H1 (cell line): ENCODE measurements at places on chromosomes 3 and 15. TPM values are rescaled to one million over a fixed set of nuclear protein-coding genes. Genes with fewer than 3 reads are reported as not detected.

CCR3 gene
- polyA plus RNA-seq = not detected in 2 replicates

FBXW12 gene
- 0.41 and 0.85 TPM in 2 replicates for polyA plus RNA-seq

THRB gene
- 0.98 and 1.4 TPM in 2 replicates for polyA plus RNA-seq

MOBP gene
- 0.06 and 0.24 TPM in 2 replicates for polyA plus RNA-seq

FES gene
- 8.5 and 10.9 TPM in 2 replicates for polyA plus RNA-seq

GRCh38 chr3:171306631-171307030 is 153.6 kb downstream of the TNIK start:
- no peak for DNase-seq

DNA sequence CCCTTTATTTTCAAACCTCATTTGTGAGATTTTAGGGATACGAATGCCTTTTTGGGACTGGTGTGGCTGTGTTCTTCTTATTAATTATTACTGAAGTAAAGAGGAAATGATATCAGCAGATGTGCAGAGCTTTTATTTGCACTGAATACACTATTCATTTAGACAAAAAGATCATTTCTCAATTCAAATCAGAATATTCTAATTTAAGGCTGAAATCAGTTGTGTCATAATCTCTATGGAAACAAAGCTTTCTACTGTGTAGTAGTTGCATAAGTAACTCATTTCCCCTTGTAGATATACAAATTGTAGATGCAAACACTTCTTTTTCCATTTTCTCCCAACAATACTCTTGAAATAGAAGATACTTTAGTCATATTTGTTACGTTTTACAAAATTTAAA is 56.0 kb downstream of the PDE8A start:
- no peak for DNase-seq

GRCh38 chr3:61740494-61740893 is 179.1 kb downstream of the PTPRG start:
- no peak for DNase-seq

DNA sequence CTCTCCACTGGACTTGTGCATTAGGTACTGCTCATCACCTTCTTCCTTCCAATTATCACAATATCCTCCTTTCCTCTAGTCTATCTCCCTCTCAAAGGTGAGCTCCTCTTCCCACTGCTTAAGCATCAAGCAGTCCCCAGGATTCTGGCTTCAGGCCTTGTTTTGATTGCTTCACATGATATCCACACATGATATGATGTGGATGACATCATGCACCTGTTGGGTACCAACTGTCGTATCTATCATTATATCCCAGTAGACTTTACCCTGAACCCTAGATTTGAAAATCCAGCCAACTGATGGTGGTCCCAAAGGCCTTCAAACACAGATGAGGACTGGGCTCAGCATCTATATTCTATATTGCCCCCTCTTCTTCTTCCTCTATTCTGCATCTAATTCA is 104.9 kb downstream of the MFSD1 start:
- DNase-seq = no peak

GRCh38 chr3:196414469-196414868 is 17.8 kb downstream of the UBXN7 start:
- DNase-seq = no peak

- DNase-seq = no peak
Observed at GRCh38 chr15:90099868-90100831, 2.1 kb downstream of the IDH2 start.

GRCh38 chr3:123186695-123187094 is 15.0 kb upstream of the SEC22A start:
- DNase-seq = no peak

- peak; percentile 44 for DNase-seq
Observed at GRCh38 chr3:128317698-128318231, 148.9 kb downstream of the DNAJB8 start.

DNA sequence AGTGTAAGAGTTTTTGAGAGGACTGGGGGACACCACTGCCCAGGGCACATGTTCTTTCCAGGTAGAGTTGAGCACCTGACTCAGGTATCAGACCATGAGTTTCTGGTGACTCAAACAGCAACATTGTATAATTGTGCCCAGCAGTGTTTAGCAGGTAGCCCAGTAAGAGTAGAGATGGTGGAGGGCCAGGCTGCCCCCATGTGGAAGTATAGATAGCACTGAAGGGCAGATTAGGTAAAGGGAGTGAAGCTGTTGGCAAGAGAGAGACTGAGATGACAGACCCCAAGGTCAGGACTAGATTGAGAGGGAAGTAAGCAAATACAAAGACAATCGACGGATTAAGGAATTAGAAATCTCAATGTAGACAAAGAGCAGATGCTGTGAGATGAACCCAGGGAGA is 74.6 kb downstream of the TRIM42 start:
- no peak for DNase-seq

GRCh38 chr3:72128921-72129320 is 344.0 kb upstream of the PROK2 start:
- no peak for DNase-seq

GRCh38 chr3:67557848-67558355 is 96.5 kb downstream of the SUCLG2 start:
- DNase-seq = no peak

GRCh38 chr3:151864423-151865101 is 8.9 kb upstream of the SUCNR1 start:
- no peak for DNase-seq

GRCh38 chr3:36648241-36649034 is 115.9 kb downstream of the DCLK3 start:
- DNase-seq = no peak

DNA sequence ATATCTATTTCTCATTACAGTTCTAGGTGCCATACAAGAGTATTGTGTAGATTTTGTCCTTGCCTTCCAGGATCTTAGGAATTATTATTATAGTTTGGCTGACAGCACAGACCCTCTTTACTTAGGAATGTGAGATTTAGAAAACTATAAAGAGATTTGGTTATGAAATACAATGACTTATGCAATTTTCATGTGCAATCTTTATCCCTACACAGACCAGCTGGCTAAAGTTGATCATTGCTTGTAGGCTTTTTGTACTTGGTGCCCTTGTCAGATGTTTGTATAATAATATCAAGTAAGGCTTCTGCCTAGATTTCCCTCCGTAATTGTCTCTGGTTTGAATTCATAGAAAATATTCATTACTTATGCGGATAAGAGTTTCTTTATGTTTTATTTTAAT is 174.5 kb upstream of the GAP43 start:
- DNase-seq = no peak

DNA sequence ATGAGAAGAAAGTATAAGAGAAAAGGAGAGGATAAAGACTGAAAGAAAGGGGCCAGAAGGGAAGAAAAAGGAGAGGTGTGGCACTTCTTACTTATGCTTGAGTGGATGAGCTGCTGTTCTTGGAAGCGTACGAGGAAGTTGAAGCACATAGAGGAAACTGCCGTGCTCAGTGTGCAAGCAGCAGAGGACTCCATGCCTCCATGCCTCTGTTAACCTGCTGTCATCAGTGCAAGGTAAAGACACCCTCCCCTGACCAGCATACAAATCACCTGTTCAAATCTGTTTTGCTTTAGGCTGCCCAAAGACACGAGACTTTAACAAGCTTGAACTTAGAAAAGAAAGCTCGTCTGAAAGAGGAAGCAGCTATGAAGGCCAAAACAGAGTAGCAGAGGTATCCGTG is 6.4 kb downstream of the WDR5B start:
- DNase-seq = no peak

- DNase-seq = no peak
Observed at GRCh38 chr3:72009851-72010443, 225.0 kb upstream of the PROK2 start.
